ENCODE measurements at places on chromosomes 3 and 15.

DNA sequence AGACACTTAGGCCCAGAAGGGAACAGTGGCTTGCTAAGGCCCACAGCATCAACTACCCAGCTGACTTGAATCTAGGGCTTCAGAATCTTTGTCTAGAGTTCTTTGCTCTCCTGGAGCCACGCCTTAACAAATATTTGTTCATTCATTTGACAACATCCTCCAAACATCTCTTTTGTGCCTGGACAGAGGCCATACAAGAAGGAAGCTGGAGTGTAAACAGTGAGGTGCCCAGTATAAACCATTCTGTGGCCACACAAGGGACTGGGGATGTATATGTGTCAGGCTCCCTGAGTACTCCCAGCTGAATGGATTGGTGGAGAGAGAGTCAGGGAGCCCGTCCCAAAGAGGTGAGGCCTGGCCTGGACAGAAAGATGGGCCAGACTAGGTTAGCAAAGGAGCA lies 3.4 kb downstream of the CIB2 start:
- H3K27ac ChIP-seq = peak overlapping the region; percentile 67
- H3K27me3 ChIP-seq = no peaks in the 10 kb centered on the region
- peak overlapping the region; percentile 76 for H3K4me3 ChIP-seq
- peaks cover 13% of the 10 kb centered on the region for H3K4me1 ChIP-seq

DNA sequence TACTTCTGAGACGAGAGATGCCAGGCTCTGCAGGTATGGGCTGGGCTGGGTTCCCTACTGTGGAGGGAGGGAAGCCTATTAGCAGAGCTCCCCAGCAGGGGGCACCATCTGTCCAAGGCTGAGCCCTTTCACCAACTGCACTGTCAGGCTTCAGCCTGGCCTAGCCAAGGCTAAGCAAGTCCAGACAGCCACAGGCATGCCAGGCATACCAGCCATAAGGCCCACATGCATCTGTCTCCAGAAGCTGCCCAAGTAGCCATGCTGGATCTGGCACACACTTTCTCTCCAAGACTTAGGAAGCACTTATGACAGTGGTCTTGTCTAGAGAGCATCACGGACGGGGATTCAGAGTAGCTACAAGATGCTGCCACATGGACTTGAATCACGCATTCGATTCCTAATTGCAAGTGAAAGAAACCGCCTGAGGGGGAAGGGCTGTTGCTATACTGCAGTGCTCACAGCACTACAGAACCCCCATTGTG lies 28.3 kb downstream of the RUVBL1 start:
- no peak for DNase-seq
- H3K36me3 ChIP-seq = peaks cover 10% of the 10 kb centered on the region
- peak overlapping the region; percentile 60 for H3K27ac ChIP-seq

DNA sequence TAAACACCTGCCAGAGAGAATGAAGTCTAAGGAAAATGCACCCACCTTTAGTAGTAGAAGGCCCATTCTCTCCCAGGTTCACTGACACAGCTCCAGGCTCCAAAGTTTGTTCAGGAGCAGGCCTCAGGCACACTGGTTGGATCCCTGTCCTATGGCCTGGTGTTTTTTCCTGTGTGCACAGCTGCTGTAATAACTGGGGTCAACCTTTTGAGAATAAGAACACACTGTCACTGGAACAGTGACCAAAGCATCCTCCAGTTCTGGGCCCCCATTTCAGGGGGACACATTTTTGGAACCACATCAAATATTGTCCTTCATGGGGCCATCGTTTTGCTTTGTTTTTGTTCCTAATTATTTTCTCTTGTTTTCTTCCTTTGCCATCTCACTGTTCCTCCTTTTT lies 95.8 kb downstream of the ARNT2 start:
- H3K4me1 ChIP-seq = peaks cover 8% of the 10 kb centered on the region
- H3K4me3 ChIP-seq = no peak overlapping the region
- DNase-seq = no peak
- H3K36me3 ChIP-seq = peaks cover 14% of the 10 kb centered on the region
- no peak overlapping the region for H3K27ac ChIP-seq

DNA sequence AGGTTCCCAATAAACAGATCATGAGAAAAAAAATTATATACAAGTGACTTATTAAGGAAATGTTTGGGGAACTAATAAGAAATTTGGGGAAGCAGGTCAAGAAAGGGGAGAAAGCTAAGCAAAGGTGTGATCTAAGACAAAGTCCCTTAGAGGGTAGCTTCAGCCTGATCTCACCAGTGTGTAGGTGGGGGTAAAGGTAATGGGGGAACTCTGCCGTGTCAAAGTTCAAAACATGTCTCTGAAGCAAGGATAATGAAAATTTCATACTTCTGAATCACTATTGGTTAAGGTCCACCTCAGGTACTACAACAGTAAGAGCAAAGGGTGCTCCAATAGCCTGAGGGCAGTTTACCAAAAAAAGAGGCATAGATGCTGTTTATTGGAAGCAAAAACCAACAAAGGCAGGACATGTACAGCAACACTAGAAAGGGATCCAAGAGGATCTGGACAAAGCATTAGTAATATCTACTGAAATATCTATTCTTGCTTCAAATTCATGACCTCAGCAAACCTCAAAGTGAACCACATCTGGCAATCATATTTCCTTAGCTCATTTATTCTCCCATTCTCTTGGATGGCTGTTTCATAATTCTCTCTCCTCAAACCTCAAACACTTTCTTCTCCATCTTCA lies 6.9 kb downstream of the ACAD11 start:
- no peaks in the 10 kb centered on the region for H3K27me3 ChIP-seq
- no peak overlapping the region for H3K4me3 ChIP-seq
- no peaks in the 10 kb centered on the region for H3K36me3 ChIP-seq
- no peaks in the 10 kb centered on the region for H3K4me1 ChIP-seq
